ENCODE measurements at places on chromosomes 12 and 14.

DNA sequence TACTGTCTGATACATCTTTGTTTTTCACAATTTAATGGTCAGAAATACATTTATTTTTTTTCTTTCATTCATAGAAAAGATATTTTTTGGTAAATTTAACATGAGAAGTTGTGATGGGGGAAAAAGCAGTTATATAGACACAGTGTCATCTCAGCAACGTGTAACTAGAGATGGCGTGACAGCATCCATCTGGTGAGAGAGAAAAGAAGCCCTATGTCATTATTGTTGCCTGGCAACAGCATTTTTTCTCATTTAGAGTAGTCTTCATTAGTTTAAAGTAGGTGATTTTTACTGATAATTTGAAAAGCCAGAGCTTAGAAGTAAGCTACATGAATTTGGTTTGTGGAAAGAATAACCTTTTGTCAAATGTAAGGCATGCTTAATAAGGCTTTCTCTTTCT is 128.6 kb downstream of the ACSS3 start:
- no peak for DNase-seq

- DNase-seq, result no peak
These were observed 536 bp upstream of the TUNAR start for GRCh38 chr14:95875831-95876760.

DNA sequence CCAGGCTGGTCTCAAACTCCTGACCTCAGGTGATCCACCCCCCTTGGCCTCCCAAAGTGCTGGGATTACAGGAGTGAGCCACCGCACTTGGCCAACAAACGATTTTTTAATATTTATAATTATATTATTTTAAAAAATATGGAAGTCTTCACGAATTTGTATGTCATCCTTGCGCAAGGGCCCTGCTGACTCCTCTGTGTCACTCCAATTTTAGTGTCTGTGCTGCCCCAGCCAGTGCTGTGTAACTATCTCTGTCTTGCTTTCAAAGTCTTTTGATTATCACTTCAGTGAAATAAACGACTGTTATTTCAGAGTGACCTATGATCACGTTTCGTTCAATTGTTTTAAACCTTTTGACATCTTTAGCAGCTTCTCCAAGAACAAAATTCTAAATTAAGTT is 13.1 kb upstream of the MMP17 start:
- DNase-seq, result no peak

GRCh38 chr12:110686294-110686903 is 2.5 kb downstream of the HVCN1 start:
- DNase-seq, result no peak

DNA sequence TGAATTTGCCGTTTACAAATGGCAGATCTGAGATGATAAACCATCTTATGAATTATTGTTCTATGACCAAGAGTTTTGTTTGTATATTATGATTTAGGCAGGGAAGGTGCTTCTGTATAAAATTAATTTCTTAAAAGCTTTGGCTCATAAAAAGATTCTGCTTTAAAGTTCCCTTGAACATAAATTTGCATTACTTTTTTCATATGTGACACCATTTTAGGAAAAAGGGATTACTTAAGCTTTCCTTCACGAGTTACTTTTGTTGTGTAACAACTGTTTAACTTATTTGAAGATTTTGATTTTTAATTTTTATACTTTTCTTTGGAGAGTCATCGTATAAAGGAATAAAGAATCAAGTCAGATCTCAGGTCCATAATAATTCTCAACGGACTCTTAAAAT is 3.3 kb downstream of the ETNK1 start:
- DNase-seq, result no peak

GRCh38 chr14:99691111-99691885 is 7.2 kb downstream of the CYP46A1 start:
- no peak for DNase-seq
